ENCODE measurements at places on chromosomes 11 and 22.

DNA sequence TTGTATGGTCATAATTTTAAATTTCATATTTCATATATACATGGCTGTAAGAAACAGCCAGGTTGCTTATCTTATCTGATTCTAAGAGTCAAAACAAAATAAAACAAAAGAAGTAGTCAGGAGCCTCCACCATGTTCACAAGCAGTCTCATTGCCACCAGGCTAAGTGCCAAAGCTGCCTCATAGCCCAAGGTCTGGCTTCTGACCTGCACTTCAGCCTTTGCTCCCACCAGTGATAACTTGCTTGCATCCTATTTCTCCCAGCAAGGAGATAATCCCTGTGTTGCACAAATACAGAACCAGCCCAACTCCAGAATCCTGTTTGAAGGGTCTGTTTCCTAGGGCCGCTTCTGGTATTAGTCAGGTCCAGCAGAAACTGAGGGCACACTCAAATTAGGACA, 53.9 kb upstream of the TSKU start:
- no peak for DNase-seq

DNA sequence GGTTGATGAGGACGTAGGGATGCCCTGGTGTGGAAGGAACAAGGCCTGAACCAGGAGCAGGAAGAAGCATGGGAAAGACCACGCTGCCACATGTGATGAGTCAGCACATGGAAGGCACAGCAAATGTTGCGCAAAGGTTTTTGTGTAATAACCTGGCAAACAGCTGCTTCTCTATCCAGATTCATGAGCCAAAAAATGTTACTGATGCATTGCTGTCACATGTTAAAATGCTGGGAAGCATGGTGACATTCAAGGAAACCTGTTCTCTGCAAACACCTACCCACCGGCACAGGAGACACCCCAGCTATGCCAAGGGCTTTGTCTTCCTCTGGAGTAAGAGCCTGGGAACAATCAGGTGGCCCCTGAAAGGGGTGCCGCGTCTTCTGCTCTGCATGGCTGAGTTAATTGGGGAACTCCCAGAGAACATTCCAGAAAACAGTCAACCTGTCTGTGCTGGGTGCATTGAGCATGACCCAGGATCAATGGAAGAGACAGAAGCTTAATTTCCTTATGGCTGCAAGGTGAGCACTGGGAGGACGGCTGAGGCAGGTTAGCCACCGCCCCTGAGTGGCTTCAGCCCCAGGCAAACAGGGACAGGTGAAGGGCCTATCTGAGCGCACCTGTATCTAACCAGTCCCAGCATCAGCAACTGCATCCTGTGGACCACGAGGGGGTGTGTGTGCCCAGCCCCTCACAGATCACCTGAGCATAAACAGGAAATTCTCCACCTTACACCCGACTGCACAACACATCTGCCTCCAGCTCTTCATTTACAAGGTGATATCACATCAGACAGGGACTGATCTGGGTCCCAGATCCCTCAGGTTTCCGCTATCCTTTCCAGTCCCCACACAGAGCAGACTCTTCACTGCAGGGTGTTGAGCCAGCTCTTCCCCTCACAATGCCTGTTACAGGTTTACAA, 108.4 kb downstream of the GGTLC2 start:
- DNase-seq = peak; percentile 57

DNA sequence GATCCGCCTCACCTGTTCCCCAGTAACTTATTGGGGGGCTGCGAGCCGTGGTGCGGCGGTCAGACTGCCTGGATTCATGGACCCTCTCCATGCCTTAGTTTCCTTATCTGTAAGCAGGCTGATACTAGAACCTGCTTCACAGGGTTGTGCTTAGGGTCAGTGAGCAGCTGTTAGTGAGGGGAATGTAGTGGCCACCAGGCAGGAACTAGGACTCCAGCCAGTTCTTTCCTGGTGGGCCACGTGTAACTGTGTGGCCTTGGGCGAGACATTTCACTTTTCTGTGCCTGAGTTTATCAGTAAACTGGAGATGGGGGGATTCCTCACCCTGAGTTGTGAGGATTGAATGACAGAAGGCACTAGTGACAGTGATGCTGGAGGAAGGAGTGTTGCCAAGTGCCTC, 24.8 kb downstream of the MCM5 start:
- DNase-seq = no peak

DNA sequence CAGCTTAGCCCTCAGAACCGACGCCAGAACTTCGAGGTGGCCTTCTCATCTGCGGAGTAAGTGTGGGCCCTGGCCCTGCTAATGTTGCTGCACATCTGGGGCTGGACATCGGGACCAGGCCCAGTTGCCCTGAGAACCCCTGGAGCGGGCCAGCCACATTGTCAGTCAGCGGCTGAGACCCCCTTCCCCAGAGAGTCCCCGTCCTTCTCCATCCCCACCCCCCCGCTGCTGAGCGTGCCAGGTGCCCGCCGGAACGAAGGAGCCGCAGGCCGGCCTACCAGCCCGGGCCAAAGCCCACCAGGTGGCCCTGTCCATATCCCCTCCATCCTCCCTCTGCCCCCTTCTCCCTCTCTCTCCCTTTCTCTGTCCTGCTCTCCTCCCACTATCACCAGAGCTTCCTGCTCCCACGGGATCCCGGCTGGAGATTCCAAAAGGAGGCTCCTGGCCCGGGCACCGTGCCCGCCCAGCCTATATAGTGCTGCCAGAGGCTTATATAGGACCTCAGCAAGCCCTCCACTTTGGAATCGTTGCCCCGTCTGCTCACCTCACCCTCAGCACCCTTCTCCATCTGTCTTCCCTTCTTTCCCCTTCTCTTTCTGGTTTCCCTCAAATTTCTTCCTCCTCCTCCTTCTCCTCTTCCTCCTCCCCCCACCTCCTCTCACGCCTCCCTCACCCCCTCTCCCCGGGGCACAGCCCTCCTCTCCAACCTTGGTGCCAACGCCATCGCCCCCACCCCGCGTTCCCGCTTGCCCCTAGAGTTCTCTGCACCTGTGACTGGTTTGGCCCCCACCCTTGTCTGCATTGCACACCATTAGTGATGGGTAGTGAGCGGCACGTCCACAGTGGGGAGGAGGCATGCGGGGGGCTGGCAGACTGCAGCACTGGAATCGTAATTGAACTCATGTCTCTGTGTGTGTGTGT, 7.3 kb downstream of the SELENOM start:
- no peak for DNase-seq

- peak; percentile 91 for DNase-seq
Observed at GRCh38 chr11:47269829-47270305, at the start of gene MADD. TSS of gene MADD (plus strand) at chr11:47270133.

GRCh38 chr11:122803306-122803705, 35.0 kb upstream of the CRTAM start:
- DNase-seq = no peak

DNA sequence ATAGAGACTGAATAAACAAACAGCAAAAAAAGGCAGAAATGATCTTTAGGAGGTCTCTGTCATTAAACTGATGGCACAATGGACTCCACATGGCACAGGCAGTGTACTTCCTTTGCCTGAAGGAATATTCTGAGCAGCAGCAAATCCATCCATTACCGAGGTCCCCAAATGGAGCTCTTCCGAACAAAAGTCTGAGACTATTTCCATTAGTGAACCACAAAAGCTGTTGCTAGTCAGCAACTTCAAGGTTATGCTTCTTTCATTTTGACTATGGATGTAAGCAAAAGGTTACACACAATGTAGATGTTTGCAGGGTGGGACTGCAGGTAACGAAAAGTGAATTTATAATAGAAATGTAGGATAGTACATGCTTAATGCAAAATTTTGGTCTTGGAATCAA, 14.5 kb downstream of the NARS2 start:
- DNase-seq = no peak

- no peak for DNase-seq
Observed at GRCh38 chr22:46224044-46224897, 25.8 kb downstream of the CDPF1 start.

- DNase-seq = peak; percentile 25
Observed at GRCh38 chr22:23175817-23176644, 4.3 kb upstream of the BCR start.

DNA sequence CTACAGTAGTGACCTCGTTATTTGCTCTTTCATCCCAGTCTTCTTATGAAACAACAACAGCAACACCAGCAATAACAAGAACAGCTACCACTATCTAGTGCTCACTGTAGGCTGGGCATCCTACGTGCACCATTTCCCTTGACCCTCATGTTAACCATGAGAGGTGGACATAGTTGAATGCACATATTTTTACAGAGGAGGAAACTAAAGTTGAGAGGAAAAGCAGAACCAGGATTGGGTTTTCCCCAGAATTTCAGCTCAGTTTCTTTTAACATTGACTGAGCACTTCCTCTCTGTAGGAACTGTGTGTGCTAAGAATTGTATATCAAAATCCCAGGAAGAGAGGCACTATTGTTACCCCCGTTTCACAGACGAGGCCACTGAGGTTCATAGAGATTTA, 39.4 kb upstream of the TSPAN18 start:
- DNase-seq = no peak

DNA sequence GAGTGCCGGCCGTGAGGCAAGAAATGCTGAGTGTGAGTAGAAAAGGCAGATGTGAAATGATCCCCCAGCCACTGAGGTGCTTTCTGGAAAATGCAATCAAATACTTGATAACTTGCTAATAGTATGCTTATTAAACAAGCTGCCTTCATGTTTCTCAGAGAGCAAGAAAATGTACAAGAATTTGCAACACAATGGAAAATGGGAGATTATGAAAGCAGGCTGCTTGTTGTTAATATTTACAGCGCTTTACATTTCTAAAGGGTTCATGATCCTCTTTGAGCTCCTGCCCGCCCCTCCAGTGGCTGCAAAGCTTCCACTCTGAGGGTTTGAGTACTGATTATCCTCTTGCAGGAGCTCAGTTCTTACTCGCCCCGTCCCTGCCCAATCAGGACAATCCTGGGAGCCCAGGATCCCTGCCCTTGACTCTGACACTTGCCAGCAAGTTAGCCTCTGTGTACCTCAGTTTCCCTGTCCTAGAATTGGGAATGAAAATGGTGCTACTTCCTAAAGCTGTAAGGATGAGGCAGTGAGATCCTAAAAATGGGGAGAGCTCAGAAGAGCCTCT, 645.1 kb downstream of the TBC1D22A start:
- no peak for DNase-seq

DNA sequence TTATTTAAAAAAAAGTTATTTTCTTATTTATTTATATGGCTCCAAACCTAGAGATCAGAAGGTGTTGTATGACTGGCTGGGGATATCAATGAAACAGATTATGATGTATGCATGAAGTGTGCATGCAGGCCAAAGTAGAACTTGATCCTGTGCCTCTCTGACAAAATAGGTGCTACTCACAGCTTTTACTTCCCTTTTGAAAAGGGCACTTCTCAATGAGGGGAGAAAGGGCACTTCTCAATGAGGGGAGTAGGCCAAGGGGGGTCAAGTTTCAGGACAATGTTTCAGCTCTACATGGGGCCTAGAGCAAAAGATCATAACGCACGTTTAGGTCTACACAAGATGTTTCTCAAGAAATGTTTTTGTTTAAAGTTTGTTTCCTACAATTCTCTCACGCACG, 397.5 kb downstream of the ETS1 start:
- no peak for DNase-seq

DNA sequence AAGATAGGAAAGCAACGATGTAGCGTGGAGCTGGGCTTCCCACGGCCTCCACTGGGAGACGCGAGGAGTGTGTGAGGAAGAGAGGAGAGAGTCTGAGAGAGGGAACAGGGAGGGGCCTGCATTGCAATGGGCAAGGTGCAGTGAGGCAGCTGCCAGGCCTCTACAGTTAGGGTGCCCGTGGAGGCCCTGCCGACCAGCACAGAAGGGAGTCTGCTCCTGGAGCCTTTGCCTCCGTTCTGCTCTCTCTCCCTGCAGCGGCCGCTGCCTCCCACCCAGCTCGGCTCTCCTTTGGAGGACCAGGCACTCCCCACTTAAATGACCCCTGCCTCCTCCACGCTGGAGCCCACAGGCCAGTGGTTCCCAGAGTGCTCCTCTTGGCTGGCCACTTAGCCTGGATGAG, 181.7 kb downstream of the EFCAB6 start:
- no peak for DNase-seq

DNA sequence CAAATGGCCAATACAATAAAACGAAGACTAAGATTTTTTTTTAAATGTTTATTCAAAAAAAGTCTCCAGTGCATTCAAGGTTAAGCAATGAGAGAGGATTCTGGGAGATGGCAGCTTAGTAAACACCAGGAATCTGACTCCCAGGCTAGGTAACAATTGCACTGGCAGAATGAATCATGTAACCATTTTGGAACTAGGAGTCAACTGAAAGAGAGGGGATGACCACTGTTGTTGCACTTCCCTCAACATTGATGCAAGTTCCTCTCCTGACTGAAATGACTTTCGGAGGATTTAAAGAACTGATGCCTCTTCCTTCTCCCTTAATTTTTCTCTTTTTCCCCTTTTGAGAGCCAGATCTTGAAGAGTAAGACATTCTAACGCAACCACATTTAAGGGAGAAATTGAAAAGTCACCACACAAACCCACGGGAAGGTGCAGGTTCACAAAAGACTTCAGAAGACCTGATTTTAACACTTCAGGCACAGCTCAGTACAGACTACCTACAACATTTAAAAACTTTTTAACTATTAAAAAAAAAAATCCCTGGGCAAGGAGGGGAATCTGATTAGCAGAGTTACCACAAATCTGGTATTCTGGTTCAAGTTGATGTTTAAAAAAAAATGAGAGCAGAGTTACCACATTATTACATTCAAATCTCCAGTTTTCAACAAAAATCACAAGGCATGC, 56.8 kb downstream of the FCHSD2 start:
- no peak for DNase-seq

- DNase-seq = no peak
Observed at GRCh38 chr22:45504373-45505341, 2.0 kb downstream of the FBLN1 start.

GRCh38 chr22:37965940-37966664, 12.6 kb downstream of the POLR2F start:
- no peak for DNase-seq

DNA sequence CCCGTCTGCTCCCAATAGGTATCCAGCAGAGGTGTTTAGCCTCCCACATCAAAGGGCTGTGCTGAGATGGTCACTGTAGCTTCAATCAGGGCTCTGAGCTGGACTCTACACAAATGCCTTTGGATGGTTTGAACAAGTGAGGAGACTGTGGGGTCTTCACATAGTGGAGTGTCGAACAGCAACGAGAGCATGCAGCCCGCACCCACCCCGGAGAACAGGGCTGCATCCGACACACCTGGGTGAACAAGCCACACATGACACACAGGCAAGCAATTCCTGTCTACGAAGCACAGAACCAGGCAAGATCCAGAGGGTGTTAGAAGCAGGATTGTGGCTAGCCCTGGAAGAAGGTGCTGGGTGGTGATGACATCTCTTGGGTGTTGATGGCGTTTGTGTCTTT, 58.0 kb upstream of the FGF3 start:
- no peak for DNase-seq

Measured in CD4-positive, alpha-beta memory T cell (primary cell).